ENCODE measurements at places on chromosomes 16 and 17.

DNA sequence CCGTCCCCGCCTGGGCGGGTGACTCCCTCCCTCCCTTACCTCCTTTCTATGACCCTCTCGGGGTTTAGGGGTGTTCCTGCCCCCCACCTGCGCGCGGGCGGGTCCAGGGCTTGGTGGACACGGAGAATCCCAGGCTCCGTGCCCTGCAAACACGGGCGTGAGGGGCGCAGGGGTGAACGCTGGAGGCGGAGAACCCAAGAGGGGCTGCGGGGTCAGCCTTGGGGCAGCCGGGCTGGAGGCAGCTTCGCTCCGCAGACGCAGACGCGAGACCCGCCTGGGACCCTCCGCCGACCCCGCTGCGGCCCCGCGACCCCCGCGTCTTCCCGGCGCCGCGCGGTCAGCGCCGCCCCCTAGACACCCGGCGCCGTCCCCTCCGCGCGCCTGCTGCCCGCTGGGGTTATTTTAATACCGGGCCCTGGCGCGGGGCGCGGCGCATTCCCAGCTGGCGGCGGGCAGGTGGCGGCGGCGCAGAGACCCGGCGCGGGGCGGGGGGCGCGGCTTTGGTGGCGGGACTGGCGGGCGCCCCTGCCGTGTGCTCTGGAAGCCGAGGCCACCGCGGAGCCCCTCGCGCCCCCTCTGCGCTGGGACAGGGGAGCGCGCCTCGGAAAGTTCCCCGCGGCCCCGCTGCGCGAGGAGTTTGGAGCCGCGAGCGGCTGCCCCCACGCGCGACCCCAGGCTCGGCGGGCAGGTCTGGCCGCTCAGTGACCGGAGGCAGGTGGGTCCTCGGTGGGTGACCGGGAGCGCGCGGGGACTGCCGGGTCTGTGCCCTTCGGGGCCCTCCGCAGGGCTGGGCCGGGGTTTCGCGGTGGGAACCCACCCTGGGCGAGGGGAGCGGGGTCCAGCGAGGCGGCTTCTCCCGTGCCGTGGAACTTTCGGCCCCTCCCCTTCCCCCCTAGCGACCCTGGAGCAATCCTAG, at the start of gene UTS2R:
UTS2R (plus strand) TSS at position 433 of the 916 bp plus-strand sequence. CDS start 2,560 bp downstream, outside the sequence.
- DNase-seq = no peak

DNA sequence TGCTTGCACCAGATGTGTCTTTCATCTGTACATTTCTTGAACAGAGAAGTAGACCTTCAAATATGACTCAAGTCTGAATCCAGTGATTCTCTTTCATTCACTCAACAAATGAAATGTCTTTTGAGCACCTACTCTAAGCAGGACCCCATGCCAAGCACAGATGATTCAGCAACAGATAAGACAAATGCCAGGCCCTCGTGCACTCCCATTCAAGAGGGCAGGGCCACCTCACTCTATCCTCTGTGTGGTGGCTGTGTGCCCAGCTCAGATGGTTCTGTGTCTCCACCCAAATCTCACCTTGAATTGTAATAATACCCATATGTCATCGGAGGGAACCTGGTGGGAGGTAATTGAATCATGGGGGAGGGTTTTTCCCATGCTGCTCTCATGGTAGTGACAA, 74.1 kb upstream of the NKD1 start:
- DNase-seq = no peak

GRCh38 chr17:8577868-8578267, 52.7 kb downstream of the MYH10 start:
- no peak for DNase-seq

GRCh38 chr17:77475016-77475976, 334.5 kb downstream of the SEC14L1 start:
- DNase-seq = peak; percentile 11

GRCh38 chr16:48276102-48276501, 28.8 kb upstream of the ABCC11 start:
- DNase-seq = peak; percentile 8

DNA sequence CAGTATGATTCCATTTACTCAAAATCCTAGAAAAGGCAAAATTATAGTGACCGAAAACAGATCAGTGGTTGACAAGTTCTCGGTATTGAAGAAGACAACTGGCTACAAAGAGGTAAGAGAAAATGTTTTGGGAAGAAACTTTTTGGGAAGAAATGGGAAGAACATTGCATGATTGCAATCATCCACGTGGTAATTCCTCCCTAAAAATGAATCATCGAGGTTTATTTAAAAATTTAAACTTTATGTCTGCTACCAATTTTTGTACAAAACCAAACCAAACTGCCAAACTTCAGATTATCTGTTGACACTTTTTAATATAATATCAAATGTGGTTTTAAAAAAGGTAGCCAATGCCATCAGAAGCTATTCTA, 8.1 kb downstream of the SMURF2 start:
- peak; percentile 48 for DNase-seq

Measured in HCEC 1CT (cell line).